ENCODE measurements at places on chromosomes 5 and 9.
A peak's percentile ranks its signal among the peaks of the same experiment; 100 is the strongest.

GRCh38 chr5:175443514-175444059 is 395 bp downstream of the DRD1 start:
- no peak for DNase-seq

GRCh38 chr9:125121146-125121545 is 22.2 kb downstream of the SCAI start:
- DNase-seq = no peak

DNA sequence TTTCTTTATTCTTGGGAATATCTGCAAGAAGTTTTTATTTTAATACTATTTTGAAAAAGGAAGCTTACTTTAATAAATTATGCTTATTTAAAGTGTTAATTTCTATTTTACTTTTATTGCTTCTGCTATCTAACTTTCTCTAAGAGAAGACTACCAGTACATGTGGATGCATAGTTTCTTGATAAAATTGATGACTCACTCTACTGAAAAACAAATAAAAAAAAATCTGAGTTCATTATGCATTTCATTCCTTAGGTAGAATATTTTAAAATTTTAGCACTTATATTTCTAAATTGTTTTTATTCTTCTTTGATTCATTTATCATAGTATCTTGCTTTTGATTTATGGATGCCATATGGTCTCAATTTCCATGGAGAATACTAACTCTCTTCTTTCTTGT is 217.9 kb downstream of the TAF11L14 start:
- DNase-seq = no peak

GRCh38 chr9:16044579-16044881 is 491.7 kb downstream of the CCDC171 start:
- no peak for DNase-seq

DNA sequence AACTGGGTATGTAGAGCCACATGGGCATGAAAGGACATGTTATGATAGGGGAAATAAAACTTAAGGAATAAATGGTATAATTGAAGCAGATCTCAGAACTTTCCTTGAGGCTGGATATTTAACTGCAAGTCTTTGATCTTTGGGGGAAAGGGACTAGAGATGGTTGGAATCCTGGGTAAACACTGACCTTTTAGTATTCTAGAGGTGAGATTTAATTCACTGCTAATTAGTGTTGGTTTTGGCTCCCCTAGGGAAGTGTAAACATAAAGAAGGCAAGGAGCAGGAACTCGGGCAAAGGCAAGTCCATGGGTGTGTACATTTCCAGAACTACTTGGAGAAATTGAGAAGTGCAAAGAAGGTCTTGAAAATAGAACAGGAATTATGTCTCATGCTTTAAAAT is 16.6 kb downstream of the NIM1K start:
- no peak for DNase-seq

GRCh38 chr5:162209005-162209605 is 141.5 kb downstream of the GABRG2 start:
- no peak for DNase-seq

DNA sequence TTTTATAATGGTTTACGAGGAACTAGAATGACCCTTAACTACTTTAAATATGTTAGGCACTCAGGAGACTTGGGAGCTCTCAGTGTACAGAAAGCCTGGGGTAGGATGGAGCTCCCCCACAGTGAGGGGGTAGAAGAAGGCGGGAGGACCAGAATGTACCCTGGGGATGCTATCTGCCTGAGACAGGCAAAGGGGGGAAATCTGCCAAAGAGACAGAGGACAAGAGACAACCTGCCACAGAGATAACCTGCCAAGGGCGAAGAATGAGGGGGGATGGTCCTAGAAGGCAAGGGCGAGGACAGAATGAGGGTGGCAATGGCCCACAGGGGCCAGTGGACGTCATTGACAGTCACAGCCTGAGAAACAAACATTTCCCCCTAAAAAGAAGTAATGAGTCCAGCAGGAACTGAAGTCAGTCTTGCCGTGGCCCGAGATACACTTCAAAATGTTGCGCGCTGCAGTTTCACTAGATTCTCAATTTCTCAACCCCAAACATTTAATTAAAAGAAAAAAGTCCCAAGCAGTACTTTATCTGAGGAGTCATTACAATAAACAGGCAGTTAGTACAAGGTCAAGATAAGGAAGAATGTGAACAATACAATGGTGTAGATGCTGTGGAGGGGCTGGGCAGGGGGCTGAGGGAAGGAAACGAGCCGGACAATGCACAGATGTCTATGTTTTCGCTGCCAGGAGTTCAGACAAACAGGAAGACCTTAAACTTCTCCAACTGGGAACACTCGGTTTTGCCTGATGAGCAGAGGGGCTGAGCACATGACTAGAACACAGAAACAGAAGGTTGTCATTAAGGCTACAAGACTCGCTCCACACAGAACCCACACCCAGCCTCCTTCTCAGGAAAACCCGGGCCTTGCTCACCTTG is 125.0 kb downstream of the LHFPL2 start:
- DNase-seq = no peak

- DNase-seq = no peak
These were observed 46.8 kb upstream of the FUBP3 start for GRCh38 chr9:130532426-130533080.

DNA sequence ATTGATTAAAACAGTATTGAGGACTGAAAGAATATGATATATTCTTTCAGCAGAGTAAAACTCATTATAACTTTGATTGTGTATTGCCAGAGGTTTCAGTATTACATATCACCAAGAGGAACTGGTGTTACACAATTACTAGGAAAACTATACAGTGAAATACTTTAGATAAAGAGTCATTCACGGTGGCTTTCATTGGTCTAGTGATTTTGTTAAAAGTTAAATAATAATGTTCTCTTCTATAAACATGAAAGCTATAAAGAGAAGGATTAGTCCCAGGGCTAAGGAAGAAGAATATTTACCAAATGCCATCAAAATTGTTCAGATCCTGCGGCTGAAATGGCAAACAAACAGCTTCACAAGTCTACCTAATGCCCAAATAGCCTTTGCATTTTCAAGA is 306.2 kb downstream of the SEMA5A start:
- no peak for DNase-seq

DNA sequence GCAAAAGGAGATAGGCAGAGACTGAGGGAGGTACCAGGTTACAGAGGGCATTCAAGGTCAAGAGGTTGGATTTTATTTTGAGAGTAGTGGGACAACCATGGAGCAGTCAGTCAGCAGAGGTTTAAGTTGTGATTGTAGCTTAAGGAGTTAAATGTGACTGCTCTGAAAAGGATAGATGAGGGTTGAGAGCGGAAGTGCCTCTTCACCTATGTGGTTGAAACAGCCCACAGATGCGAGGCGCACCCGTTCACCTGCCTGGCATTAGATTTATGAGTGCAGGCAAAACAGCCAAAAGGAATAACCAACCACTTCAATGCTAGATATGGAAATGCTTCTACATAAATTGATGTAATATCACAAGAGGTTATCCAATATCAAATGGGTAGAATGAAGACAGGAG is 8.4 kb downstream of the ZNF474 start:
- no peak for DNase-seq

DNA sequence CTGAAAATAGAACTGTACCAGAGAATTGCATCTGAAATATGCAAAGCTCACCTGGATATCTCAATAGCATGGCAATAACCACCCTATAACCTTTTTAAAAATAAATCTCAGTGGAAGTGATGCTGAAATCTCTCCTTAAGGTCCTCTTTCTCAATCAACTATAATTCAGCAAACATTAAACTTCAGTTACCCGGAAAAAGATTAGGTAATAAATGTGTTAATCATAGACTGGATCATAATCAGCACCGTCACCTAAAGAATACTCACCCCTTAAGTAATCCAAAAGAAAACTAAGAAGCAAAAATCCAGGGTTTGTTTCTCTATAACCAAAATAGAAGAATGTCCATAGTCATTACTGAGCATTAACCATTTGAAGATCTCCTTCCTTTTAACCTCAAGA is 44.3 kb upstream of the DENND4C start:
- DNase-seq = no peak

DNA sequence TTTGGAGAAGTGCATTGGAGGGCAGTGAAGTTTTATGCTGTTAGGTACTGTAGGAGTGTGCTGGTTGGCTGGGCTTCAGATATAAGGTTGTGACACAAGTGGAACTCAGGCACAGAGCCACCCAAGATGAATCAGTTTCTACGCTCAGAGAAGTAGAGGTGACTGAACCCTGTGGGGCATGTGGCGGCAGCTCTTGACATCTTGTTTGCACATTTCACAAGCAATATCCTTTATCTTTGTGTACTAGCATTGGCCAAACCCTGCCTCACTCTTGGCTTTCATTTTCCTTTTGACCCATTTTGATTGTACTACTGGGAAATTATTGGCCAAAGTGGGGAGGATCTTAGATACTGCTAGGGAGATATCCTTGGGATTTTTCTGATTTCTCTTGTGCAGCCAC is 110.0 kb downstream of the PSAT1 start:
- no peak for DNase-seq

- no peak for DNase-seq
These were observed 1.7 kb downstream of the UBE2D2 start for GRCh38 chr5:139562847-139563246.

DNA sequence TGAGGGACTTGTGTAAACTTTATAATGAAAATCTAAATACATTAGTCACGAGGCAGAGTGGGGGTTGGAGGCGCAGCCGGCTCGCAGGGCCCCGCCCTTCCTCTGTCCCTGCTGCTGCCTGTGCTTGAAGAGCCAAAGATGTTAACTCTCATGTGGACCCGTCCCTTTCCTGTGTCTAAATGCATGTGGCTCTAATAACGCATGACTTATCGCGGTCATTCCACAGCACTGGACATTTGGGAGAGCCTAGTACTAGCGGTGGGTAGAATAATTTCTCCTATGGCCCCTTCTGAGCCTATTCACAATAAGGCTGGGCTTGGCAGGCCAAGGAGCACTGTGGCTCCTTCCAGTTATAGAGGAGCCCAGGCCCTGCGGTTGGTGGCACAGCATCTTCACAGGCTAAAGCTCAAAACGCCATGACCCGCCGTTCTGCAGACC is 82.3 kb upstream of the SIMC1 start:
- DNase-seq = no peak

GRCh38 chr5:27472000-27472763 is 433.8 kb upstream of the CDH9 start:
- DNase-seq = no peak

DNA sequence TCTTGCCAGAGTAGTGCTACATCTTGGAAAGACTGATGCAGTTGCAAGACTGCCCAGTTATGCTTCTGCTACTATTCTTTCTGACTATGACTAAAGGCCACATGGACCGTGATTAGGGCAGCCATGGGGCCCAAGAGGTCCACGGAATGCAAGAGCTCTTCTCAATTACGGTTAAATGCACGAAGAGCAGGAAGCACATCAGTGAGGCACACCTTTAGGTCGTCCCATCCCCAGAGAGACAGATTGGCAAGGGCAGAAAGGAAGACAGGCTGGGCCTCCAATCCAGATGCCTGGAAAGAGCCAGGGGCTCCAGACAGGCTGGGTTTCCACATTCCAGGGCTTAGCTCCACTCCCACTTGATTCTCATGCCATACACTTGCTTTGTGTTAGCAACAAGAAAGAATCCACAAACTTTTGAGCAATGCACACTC is 132.3 kb upstream of the SLIT3 start:
- DNase-seq = no peak

- DNase-seq = no peak
These were observed 43.5 kb upstream of the TCF7 start for GRCh38 chr5:134070725-134071613.

DNA sequence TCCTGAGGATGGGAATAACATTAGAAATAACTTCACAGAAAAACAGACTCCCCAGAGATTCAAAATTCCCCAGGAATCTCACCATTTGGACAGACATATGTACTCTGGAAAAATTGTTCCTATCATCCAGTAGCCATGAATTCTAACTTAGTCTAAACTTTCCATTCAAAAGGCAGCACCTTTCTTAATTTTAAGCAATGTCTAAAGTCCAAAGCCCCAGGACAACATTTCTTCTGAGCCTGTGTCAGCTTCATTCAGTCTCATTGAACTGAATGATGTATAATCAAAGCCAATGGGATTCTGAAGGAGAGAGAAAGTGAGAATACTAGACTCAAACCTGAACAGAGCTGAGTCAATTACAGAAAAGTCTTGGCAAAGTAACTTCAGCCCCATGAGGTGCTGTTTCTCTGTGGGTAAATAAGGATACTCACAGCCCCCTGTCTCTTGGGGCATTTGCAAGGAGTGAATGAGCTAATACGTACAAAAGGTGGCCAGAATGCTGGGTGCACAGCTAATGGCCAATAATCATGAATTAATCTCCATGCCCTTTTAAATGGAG is 140.6 kb downstream of the SEMA5A start:
- no peak for DNase-seq

DNA sequence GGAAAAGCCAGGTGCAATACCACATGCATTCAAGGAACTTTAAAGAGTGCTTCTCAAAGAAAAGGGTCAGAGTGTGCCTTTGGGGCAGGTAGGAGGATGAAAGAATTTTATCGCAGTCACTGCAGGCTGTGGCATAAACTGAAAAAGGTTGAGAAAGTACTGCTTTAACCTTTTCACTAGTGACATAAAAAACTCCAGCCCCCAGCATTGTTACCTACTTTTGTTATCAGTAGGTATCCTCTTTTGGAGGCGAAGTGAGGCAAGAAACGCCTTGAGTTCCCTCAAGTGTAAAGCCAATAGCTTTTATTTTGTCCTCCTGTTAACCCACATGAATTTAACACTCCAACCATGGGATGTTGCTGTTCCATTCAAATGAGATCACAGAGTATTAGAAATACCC is 64.7 kb upstream of the CHD1 start:
- DNase-seq = no peak

- no peak for DNase-seq
These were observed 71.1 kb downstream of the GNAQ start for GRCh38 chr9:77960356-77961153.

GRCh38 chr9:110641293-110641692 is 27.3 kb upstream of the MUSK start:
- DNase-seq = no peak

- peak; percentile 23 for DNase-seq
These were observed 85.7 kb upstream of the TNFAIP8 start for GRCh38 chr5:119270121-119270565.

GRCh38 chr5:175547842-175548241 is 69.5 kb downstream of the SFXN1 start:
- DNase-seq = no peak

- no peak for DNase-seq
These were observed 34.2 kb downstream of the CDK7 start for GRCh38 chr5:69268899-69269298.

GRCh38 chr9:93092251-93092991 is 3.6 kb upstream of the CARD19 start:
- no peak for DNase-seq

GRCh38 chr5:80676706-80677105 is 21.9 kb upstream of the DHFR start:
- no peak for DNase-seq

Measured in NCI-H1436 treated with DMSO at 0.1 percent for 48 hours (cell line).